ENCODE measurements at places on chromosomes 5 and 9. TPM values are rescaled to one million over a fixed set of nuclear protein-coding genes. Genes with fewer than 3 reads are reported as not detected.
A peak's percentile ranks its signal among the peaks of the same experiment; 100 is the strongest.

- DNase-seq = no peak
Observed at GRCh38 chr5:151408591-151409230, 38.7 kb upstream of the SLC36A1 start.

- DNase-seq = no peak
Observed at GRCh38 chr9:81823672-81824554, 104.3 kb upstream of the SPATA31D4 start.

DNA sequence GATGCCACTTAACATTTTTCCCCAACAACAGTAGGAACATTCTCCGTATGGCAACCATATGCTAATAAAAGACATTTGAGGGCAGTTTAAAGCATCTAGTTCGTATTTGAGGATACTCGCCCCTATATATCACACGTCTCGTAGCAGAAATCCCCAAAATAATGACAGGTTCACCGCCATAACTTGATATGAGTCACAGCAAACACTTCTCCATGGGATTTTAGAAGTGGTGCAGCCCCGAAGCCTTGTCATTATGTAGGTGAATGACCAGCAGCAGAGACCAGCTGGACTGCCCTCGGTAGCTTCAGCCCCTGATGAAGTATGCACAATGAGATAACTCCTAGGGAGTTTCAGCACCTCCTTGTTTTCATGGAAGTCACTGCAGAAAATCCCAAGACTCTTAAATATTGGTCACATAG, 2.0 kb downstream of the CTNND2 start:
- no peak for DNase-seq

- no peak for DNase-seq
Observed at GRCh38 chr9:123940721-123941523, 11.0 kb upstream of the DENND1A start.

GRCh38 chr5:132470010-132470392, 20.6 kb downstream of the IRF1 start:
- no peak for DNase-seq

GRCh38 chr9:131258186-131258585, 18.1 kb downstream of the FAM78A start:
- DNase-seq = no peak

DNA sequence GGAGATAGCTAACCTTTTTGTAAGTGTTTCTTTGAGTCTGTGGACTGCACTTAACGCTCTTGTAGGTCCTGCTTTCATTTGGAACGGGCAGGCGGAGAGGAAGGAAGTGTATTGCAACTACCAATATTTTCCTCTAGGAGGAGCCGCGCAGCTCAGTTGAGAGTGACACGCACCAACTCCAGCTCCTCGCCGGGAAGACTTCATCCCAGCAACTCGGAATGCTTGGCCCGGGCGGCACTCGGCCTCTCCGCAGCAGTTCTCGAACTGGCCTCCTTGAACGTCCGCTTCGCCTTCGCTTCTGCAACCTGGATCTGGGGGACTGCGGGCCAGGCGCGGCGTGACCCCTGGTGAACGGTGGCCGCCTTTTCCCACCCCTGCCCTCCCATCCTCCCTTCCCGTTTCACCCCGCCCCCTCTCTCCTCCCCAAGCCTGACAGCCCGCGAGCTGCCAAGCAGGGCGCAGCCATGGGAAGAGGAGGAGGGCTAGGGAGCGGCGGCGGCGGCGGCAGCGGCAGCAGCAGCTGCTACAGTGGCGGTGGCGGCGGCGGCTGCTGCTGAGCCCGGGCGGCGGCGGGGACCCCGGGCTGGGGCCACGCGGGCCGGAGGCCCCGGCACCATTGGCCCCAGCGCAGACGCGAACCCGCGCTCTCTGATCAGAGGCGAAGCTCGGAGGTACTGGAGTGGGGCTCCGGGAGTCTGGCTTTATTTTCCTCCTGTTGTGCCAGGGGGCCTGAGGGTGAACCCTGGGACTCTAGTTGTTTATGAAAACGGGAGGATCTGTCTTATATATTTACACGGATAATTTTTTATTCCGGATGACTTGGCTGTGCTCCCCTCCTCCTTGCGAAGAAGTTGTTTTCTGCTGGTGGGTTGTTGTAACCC, at the start of gene GHR:
Gene GHR, plus strand, starts transcription at position 155 of the 881 bp plus-strand sequence. CDS start 142,436 bp downstream, outside the sequence.
- peak; percentile 85 for DNase-seq

- DNase-seq = peak; percentile 42
Observed at GRCh38 chr9:135077497-135078200, 9.8 kb upstream of the OLFM1 start.

DNA sequence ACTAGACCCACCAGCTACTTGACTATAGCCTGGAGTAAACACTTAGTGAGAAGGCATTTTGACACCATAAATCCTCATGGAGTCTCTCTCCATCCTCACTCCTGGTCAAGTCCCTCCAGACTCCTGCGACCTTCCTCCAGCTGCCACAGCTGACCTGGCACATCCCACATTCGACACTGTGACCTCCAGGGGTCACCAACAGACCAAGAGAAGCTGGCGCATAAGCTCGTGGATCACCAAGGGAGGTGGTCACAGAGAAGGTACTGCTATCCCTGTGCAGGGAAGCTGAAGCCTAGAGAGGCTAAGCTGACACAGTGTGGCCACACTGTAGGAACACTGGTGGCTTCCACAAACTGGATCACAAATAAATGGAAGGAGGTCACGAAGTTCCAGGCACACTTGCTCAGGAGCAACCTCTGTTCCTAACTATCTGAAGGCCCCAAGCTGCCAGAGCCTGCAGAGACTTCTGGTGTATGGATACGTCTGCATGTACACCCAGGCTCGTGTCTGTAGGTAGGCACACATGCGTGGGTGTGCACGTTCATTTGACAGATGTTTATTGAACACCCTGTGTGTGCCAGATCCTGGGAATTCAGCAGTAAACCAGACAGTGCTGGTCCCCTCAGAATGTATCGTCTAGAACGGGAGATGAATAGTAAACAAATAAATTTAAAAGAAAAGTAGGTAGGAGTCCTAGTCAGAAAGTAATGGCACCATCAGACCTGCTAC, 104.4 kb downstream of the C5orf15 start:
- DNase-seq = no peak

- DNase-seq = peak; percentile 72
Observed at GRCh38 chr9:35791297-35791921, at the start of gene NPR2. TSS of gene NPR2 (plus strand) at chr9:35791591. CDS start at chr9:35792409, 818 bp downstream.

DNA sequence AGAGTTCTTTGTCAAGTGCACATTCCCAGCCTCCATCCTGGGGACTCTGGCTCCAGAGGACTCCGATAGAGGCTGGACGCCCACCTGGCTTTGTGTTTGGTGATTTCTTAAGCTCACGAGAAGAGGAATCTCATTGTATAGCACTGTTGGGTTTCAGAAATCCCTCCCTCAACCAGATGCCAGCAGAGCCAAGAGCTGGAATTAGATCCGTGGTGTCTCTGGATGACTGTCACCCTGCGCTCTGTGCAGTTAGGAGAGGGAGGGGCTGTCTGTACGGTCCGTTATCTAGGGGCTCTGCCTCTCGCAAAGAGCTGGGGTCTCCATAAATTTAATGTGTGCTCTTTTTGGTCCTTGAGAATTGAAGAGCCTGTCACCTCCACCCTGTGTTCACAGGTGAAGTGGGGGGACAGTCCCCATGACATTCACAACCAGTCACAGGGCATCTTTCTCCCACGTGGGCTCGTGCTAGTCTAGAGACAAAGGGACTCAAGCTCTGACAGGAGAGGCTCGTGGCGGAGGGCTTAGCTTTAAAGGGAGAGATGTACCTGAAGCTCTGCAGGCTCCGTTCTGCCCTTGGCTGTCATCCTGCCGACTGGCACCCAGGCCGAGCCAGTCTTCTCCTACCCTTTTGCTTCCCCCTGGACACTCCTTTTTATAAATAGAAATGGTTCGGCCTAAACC, 41.4 kb downstream of the FAM78A start:
- DNase-seq = no peak

GRCh38 chr5:15807871-15808270, 307.9 kb downstream of the FBXL7 start:
- DNase-seq = peak; percentile 84

- DNase-seq = peak; percentile 71
Observed at GRCh38 chr5:3596261-3596825, 711 bp downstream of the IRX1 start.

GRCh38 chr5:68161156-68161555, 54.4 kb upstream of the PIK3R1 start:
- no peak for DNase-seq

DNA sequence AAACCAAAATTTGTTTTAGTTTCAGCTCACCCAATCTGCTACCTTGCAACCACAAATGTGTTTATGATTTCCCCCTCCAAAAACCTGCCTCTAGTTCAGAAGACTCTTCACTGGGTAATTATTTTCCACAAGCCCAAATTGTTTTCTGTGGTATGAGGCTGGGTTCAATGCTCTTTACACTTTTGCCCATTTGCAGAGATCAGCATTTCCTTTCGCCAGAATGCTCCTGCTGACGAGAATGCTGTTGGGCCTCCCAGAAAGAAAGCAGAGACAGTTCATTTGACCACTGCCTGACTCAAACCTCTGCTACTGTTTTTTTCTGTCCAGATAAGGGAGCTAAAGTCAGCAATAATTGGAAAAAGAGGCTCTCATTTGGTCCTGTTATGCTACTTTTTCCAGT, 427.3 kb downstream of the PDE4D start:
- DNase-seq = no peak

- DNase-seq = peak; percentile 92
Observed at GRCh38 chr5:135230251-135230925, 168.6 kb downstream of the MACROH2A1 start.

GRCh38 chr5:144457160-144457559, 286.5 kb downstream of the KCTD16 start:
- no peak for DNase-seq

GRCh38 chr5:159877894-159878448, 38.3 kb upstream of the ADRA1B start:
- DNase-seq = peak; percentile 68

DNA sequence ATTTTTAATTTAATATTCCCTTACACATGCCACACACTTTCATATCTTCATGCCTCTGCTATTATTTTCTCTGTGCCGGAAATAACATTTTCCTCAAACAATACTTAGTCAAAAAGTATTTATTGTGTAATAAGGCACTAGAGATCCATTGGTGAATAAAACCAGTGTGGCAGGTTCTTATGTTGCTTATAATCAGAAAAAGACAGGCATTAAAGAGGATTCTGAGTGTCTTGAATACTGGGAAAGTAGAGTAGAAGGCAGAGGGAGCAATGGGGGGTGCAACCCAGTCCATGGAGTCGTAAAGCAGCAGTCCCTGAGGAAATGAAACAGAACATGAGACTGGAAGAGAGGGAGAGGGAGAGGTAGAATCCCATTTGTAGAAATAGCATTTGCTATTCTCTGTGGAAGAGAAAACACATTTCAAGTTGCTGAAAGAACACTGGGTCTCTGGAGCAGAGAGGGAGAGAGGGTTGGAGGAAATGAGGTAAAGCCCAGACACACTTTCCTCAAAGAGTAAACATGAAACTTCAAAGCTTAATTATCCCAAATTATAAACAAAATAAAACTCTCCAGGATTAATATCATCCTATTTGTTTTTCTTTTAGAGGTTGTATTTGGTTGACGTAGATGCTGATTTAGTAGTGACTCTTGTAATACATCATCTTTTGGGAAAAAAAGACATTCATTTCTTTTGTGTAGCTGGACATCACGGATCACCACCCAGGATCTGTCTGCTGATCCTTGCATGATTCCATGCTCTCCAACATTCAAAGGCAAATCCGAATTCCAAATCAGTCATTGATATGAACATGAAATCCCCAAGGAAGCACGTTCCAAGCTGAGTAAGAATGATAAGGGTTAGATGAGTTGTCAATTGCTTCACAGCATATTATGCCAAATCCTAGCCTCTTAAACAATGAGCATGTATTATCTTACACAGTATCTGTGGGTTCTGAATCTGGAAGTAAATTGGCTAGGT, 37.4 kb upstream of the GRAMD2B start:
- DNase-seq = no peak

- DNase-seq = no peak
Observed at GRCh38 chr5:148984345-148984744, 78.5 kb downstream of the SH3TC2 start.

GRCh38 chr5:137075163-137075970, 423.8 kb downstream of the SPOCK1 start:
- peak; percentile 44 for DNase-seq

DNA sequence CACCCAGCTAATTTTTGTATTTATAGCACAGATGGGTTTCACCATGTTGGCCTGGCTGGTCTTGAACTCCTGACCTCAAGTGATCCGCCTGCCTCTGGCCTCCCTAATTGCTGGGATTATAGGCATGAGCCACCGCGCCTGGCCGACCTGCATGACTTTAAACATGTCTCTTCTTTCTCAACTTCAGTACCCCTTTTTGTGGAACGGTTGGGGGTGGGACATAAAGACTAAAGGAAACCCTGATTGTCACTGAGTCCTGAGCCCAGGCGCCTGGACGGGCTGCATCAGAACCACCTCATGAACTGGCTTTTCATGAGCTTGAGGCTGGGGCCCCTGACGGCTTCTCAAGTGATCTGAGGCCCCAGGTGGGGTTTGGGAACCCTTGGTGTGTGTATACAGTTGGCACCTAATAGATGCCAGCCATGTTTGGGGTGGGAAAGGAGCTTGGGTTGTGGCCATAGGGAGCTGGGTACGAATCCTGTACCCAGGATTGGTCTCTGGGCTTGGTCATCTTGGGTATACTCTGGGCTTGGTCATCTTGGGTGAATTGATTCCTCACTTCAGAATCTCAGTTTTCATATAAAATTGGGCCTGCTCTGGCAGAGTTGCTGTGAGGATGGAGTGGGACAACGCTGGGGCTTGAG, 2.2 kb downstream of the GRK6 start:
- DNase-seq = no peak

GRCh38 chr5:58498340-58498942, 7.2 kb downstream of the GAPT start:
- no peak for DNase-seq

- DNase-seq = no peak
Observed at GRCh38 chr9:127087411-127087810, 35.0 kb downstream of the ANGPTL2 start.

- no peak for DNase-seq
Observed at GRCh38 chr9:70303268-70303667, 44.5 kb downstream of the SMC5 start.

STPG3 gene
- not detected for total RNA-seq

LHX2 gene
- total RNA-seq = 0.74 TPM

NXNL2 gene
- total RNA-seq = not detected

NUTM2G gene
- not detected for total RNA-seq

SHOC1 gene
- not detected for total RNA-seq

GDF9 gene
- not detected for total RNA-seq

F2R gene
- total RNA-seq = 13.4 TPM

CMYA5 gene
- 0.07 TPM for total RNA-seq

IL3 gene
- not detected for total RNA-seq

FAM221B gene
- total RNA-seq = not detected

CNOT6 gene
- total RNA-seq = 12.5 TPM
